ENCODE measurements at places on chromosomes 1 and 21. TPM values are rescaled to one million over a fixed set of nuclear protein-coding genes. Genes with fewer than 3 reads are reported as not detected.

Gene CCDC190
- not detected for total RNA-seq

Gene PTCH2
- total RNA-seq, result 0.13 TPM

Gene RASSF5
- total RNA-seq, result 218 TPM

Gene MYCL
- 0.20 TPM for total RNA-seq

Gene ABCG1
- 12.1 TPM for total RNA-seq

Gene PRELP
- not detected for total RNA-seq

Gene RSPO1
- total RNA-seq, result not detected

Gene KIF17
- total RNA-seq, result not detected

Gene CAMK2N1
- total RNA-seq, result 0.86 TPM

Gene F3
- not detected for total RNA-seq

Gene AK5
- total RNA-seq, result 4.6 TPM

Gene DESI2
- 30.4 TPM for total RNA-seq

Gene CLCNKB
- not detected for total RNA-seq

Gene IRF6
- total RNA-seq, result 1.2 TPM

Gene OR2M3
- total RNA-seq, result not detected

Gene TNFRSF18
- total RNA-seq, result 126 TPM

Gene HRNR
- total RNA-seq, result not detected

Gene KRTAP19-3
- not detected for total RNA-seq

Gene OR10J1
- not detected for total RNA-seq

All from activated CD8-positive, alpha-beta T cell treated with anti-CD3 and anti-CD28 coated beads for 36 hours (primary cell).